ENCODE measurements at places on chromosomes 3 and 15. TPM values are rescaled to one million over a fixed set of nuclear protein-coding genes. Genes with fewer than 3 reads are reported as not detected.

The PRR23E gene
- total RNA-seq: not detected

The SAXO2 gene
- total RNA-seq: 0.30 TPM

The PCLAF gene
- total RNA-seq: 18.4 TPM

The FHIT gene
- 1.0 TPM for total RNA-seq

The INO80 gene
- total RNA-seq: 24.1 TPM

The DLL4 gene
- 0.07 TPM for total RNA-seq

The LMAN1L gene
- not detected for total RNA-seq

The FAM162A gene
- 59.1 TPM for total RNA-seq

The IL12A gene
- 3.7 TPM for total RNA-seq

The RAB6B gene
- total RNA-seq: 4.2 TPM

The HAPLN3 gene
- 26.2 TPM for total RNA-seq

The NRROS gene
- total RNA-seq: 1.0 TPM

The CCDC13 gene
- total RNA-seq: 0.36 TPM

The GOLGA8M gene
- total RNA-seq: 2.0 TPM

The CLDN18 gene
- not detected for total RNA-seq

The STAC gene
- 23.2 TPM for total RNA-seq

The GPX1 gene
- 194 TPM for total RNA-seq

The UBAP1L gene
- total RNA-seq: 2.2 TPM

The LRRC2 gene
- 1.5 TPM for total RNA-seq

The TRH gene
- 0.20 TPM for total RNA-seq

The SLCO2A1 gene
- under 0.01 TPM for total RNA-seq

The PRR20G gene
- total RNA-seq: not detected

The SCN5A gene
- total RNA-seq: 0.72 TPM

The PAK6 gene
- total RNA-seq: 0.13 TPM

The CEP152 gene
- 5.0 TPM for total RNA-seq

The TGM5 gene
- 0.26 TPM for total RNA-seq

The NCKIPSD gene
- 18.9 TPM for total RNA-seq

The GHRL gene
- not detected for total RNA-seq

The MINAR1 gene
- total RNA-seq: 1.6 TPM

The TNIK gene
- 67.0 TPM for total RNA-seq

The GOLGA8R gene
- total RNA-seq: 2.9 TPM

The TPRG1 gene
- 0.52 TPM for total RNA-seq

The PRR23B gene
- not detected for total RNA-seq

Data from smooth muscle cell of the pulmonary artery (primary cell).